Naive thymus-derived CD8-positive, alpha-beta T cell (primary cell): ENCODE measurements at places on chromosomes 3 and 15. TPM values are rescaled to one million over a fixed set of nuclear protein-coding genes. Genes with fewer than 3 reads are reported as not detected.

DNA sequence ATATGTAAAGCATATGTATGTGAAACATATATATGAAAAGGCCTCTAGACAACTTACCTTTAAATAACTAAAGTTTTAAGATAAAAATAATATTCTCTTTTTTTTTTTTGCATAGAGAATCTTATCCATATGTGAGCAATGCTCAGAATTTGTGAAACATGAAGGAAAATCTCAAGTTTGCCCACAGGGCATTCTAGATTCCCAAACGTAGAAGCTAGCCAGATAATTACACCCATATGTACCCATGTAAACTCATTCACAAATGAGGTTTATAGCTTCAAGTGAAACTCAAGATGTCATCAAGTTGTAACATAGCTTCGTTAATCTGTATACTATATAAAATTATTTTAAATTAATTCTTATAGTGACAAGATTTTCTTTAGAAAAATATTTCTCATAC lies 537.3 kb upstream of the NR2F2 start:
- no peak for DNase-seq

Gene A4GNT
- not detected for total RNA-seq

DNA sequence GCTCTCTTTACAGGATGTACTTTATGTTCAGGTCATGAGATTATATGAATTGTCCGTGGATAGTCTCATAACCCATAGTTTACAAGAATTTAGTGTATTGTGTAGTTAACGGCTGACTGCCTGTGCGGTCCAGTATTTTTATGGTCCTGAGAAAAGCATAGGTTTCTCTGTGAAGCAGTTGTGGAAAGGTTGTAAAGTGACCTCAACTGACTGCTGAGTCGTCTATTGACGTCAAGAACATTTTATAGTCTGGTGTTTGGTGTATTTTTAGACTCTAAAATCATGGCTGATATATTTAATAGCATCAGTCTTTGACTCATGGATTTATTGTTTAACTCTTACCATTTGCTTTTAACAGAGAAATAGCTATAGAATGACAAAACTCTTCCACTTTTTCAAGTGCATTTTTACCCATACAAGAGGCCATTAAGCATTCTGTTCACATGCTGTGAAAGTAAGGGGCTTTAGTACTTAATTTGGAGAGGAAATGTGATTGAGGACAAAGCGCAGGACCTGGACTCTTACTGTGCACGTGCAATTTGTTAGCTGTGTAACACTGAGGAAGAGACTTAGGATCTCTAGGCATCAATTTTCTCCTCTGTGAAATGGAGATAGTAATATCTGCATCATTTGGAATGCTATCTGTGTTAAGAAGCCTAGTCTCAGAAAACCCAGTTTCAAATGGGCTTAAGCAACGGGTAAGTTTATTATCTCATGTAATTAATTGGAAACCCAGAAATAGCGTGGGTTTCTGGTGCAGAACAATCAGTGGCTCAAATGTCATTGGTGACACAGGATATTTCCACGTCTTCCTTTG lies 240.8 kb downstream of the NFKBIZ start:
- DNase-seq, result no peak

Gene LIPH
- total RNA-seq, result not detected

DNA sequence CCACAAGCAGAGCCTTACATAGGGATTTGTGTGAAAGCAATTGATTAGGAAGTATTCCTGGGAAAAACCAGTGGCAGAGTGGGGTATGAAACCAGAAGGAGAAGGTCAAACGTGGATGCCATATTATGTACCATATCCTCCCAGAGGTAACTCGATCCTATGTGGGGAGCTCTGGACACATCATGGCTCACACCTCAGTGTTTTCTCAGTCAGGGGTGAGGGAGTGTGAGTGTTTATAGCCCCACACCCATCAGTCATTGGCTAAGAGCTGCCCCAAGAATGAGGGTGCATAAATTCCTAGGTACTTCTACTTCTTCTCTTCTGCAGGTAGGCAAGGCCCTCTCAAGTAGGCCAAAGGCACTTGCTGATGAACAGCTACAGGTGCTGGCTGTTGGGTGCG lies 28.2 kb upstream of the PDZRN3 start:
- DNase-seq, result no peak

DNA sequence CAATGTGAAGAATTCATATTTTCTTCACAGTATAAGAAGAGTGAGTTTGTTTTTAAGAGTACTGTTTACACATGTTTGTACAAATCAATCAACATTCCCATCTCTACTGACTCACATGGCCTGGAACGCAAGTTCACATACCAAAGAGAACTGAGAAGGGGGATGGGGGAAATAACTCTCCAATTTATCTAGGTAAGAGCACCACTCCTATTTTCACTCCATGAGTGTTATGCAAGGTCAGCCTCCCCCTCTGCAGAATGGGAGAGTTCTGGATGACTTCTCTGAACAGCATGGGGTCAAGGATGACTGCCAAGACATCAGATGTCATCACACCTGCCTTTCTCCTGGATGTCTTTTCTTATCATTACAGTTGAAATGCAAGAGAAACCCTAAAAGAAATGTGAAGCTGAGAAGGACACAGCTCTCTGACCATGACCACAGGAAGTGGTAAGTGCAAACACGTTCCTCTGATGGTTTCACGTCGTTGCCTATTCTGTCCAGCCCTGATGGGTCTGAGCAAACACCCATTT lies 95.2 kb downstream of the SEMA6D start:
- no peak for DNase-seq

GRCh38 chr3:185582236-185582635 lies 3.9 kb upstream of the SENP2 start:
- DNase-seq, result no peak

DNA sequence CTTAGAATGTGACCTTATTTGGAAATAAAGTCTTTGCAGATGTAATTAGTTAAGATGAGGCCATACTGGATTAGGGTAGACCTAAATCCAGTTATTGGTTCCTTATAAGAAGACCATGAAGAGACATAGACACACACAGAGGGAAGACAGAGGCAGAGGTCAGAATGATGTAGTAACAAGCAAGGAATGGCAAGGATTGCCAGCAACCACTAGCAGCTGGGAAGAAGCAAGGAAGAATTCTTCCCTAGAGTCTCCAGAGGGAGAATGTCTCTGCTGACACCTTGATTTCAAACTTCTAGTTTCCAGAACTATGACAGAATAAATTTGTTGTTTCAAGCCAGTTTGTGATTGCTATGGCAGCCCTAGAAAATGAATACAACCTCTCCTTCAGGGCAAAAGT lies 116.7 kb downstream of the WDR76 start:
- DNase-seq, result no peak

- DNase-seq, result peak; percentile 65
Observed at GRCh38 chr3:30768703-30769550, 125.5 kb downstream of the GADL1 start.

Gene FAIM
- total RNA-seq, result 5.6 TPM

Gene TMC3
- not detected for total RNA-seq
